ENCODE measurements at places on chromosomes 11 and 22.

DNA sequence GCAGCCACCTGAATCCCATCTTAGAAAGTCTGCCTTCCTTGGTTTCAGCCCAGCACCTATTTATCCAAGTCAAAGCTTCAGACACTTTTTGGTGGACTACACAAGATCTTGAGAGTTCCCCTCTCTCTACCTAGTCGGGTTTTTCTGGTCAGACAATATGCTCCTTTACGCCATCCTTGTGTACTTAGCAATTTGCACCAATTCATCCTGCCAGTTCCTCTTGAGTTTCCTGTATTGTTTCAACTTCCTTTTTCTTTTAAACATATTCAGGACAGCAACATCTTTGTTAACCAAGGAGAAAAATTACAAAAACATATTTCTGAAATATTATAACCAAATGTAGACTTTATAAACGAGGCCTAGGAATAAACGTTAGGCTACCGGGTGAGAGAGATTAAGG is 368.2 kb upstream of the CADM1 start:
- DNase-seq: no peak

DNA sequence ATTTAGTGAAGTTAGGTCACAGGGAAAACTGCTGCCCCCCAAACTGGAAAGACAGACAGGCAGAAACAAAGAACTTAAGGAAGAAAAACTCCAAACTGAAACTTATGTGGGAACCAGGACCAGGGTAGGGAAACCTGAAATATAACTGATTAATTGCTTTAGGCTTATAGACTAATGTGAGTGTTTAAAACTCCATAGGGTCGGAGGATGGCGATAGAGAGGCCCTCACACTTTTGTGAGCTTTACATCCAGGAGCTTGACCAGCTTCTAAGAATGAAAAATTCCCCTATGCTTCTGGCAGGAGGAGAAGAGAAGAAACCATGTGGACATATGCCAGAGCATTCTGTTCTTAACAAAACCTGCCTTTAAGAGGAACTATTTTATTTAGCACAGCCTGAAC is 598.6 kb downstream of the NELL1 start:
- no peak for DNase-seq

DNA sequence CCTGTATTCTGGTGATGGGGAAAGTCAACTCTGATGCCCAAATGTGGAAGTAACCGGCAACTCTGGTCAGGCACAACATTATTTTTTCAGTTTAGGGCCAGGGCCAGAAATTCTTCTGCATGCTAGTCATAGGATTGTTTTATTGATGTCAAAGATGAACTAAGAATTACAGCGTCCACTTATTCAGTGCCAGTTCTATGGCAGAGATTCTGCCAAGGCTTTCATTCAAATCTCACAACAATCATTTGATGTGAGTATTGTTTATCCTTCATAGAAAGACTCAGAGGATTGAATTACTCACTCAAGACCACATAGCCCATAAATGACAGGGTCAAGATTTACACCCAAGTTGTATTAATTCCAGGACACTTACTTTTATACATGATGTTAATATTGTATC is 87.7 kb downstream of the TMPRSS5 start:
- no peak for DNase-seq

DNA sequence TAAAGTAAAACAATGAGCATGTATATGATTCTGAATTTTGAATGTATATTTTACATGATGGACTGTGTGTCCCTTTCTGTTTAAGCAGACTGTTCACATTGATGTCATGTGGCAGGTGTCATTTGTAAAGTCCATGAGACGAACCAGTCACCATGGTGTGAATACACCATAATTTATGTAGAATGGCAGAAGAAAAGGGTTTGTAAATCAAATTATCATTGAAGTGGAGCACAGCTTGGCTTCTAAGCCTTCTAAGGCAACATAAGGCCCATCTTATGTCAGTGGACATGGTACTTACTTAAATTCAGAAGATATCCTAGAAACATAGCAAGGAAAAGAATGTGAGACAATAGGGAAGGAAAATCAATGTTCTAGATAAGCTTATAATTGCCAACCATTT is 4.4 kb downstream of the MAP6 start:
- no peak for DNase-seq

DNA sequence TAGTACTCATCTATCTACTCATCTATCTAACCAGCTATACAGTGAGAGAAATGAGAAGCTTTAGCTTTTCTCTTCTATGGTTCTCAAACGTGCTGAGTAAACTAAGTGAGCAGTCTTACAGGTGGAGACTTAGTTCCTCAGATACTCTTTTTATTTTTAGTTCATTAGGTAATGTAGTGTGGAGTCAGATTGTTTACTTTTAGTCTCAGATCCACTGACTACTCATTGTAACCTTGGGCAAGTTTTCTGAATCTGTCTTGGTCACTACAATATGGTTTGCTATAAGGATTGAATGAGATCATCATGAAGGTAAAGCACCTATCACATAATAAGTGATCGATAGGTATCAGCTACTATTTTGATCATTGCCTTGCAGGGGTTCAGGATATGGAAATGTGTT is 160.1 kb downstream of the RAB38 start:
- no peak for DNase-seq

All from kidney (tissue), 22 donors.